ENCODE measurements at places on chromosomes 3 and 15.

GRCh38 chr3:184339001-184339400 is 1.6 kb downstream of the FAM131A start:
- DNase-seq = no peak

DNA sequence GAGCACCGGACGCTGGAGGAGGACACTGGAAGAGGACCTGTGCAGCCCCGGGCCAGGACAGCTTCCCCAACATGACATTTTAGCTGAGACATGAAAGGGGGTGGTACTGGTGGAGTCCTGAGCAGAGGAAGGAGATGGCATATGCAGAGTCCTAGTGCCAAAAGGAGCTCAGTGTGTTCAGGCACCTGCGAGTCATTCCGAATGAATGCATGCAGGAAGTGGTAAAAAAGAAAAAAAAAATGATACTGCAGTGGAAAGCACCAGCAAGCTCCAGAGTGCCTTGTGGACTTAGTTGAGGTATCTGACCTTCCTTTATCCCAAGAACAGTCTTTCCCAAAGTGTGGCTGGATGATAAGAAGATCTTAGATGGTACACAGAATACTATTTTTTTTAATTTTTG is 6.6 kb upstream of the ZNF148 start:
- DNase-seq = no peak

DNA sequence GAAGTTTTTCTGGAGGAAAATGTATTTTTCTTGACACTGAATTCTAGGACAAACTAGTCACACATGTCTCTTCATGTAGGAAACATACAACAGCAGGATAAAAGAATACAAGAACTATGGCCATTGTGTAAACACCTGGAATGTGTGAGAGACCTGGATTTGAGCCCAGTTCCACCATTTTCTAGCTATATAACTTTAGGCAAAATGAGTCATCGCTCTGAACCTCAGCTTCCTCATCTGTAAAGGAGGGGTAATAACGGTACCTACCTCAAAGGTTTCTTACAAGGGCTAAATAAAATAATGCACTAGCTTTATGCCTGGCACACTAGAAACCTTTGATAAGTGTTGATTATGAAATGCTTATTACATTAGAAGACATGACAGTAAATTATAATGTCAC is 57.8 kb downstream of the RIOX2 start:
- no peak for DNase-seq

- DNase-seq = no peak
These were observed 25.1 kb downstream of the SLC6A11 start for GRCh38 chr3:10841100-10841499.

GRCh38 chr15:88323468-88323867 is 66.9 kb upstream of the NTRK3 start:
- no peak for DNase-seq

GRCh38 chr3:127848131-127849129 is 26.1 kb upstream of the MGLL start:
- DNase-seq = no peak

Data from stimulated activated CD4-positive, alpha-beta T cell treated with anti-CD3 and anti-CD28 coated beads, Interleukin-2, amount 100 ng/mL, for 4 hours (primary cell).